HCT116 (cell line): ENCODE measurements at places on chromosomes 2 and 18.

DNA sequence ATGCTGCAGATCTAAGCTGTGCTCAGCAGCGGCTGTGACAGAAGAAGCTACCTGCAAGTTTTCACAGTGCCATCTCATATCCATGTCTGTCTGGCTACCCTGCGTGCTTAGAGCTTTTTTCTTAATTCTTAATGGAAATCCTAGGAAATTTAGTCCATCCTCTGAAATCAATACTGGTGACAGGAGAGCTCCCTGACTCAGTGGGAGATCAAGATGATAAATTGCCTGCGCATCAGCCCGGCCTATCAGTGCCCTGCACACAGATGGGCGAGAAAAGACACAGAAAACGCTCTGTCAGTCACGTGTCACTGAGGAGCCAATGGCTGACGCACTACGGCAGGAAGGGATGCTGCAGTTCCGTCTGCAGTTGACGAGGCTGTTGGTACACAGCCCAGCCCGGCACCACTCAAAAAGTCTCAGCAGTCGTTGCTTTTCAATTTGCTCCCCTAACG is 819.6 kb upstream of the FSHR start:
- no peaks in the 10 kb centered on the region for H3K4me1 ChIP-seq
- no peak overlapping the region for H3K4me3 ChIP-seq
- no peak for DNase-seq
- no peaks in the 10 kb centered on the region for H3K36me3 ChIP-seq

DNA sequence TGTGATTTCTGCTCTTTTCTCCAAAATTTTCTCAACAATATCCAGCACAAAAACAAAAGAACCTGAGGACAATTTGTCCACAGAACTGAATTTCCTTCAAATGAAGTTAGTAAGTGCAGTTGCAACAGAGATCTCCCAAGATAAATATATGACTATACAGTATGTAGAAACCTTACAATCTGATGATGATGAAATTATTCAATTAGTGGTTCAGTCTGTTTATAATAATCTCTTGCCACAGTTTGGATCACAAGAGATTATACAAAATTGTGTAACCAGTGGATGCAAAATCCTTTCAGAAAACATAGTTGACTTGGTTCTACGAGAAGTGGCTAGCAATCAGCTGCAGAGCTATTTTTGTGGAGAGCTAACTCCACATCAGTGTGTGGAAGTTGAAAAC is 68.7 kb downstream of the FSIP2 start:
- no peak overlapping the region for H3K4me3 ChIP-seq
- no peaks in the 10 kb centered on the region for H3K27me3 ChIP-seq
- no peak overlapping the region for H3K27ac ChIP-seq

DNA sequence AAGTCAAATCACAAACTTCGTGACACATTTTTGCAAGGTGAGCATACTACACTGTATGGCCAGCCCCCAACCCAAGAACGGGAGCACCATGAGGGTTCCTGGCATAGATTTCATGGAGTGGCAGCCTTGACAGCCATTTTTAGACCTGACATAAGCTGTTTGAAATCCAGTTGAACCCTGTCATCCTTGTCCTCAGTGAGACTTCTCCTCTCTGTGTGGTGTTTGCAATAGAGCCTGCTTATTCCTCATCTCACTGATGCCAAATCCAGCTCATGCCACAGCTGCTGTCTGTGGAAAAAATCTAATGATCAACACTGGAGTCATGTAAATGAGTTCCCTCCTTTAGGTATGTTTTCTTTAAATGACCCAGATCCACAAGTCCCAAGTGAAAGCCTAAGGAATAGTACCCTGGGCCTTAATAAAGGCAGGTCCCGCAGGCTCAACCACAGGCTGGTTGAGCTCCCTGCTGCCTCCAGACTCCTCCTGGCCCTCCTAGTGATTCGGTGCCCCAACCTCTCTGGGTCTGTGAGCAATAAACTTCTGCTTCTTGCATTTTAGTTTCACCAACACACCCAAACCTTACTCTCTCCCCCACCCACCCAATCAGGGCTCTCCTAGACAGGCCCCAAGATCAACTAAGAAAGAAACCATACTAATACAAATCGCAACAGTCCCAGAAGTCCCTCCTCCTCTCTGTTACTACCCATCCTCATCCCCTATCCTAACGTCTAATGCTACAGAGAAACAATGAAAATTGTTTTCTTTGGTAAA is 8.4 kb upstream of the CREG2 start:
- no peak for DNase-seq
- peaks cover 6% of the 10 kb centered on the region; the same call in 1 of the 2 replicates for H3K4me1 ChIP-seq
- H3K27ac ChIP-seq: no peak overlapping the region
- no peak overlapping the region for H3K4me3 ChIP-seq

- no peak overlapping the region for H3K27ac ChIP-seq
- no peaks in the 10 kb centered on the region for H3K27me3 ChIP-seq
- no peaks in the 10 kb centered on the region for H3K4me1 ChIP-seq
- no peak overlapping the region for H3K4me3 ChIP-seq
- no peak for DNase-seq
These were observed 59.3 kb upstream of the LRRTM1 start for GRCh38 chr2:80363791-80364349.

GRCh38 chr2:222355860-222356259 is 57.1 kb upstream of the PAX3 start:
- no peaks in the 10 kb centered on the region for H3K4me1 ChIP-seq
- no peak overlapping the region for H3K27ac ChIP-seq
- DNase-seq: no peak
- H3K36me3 ChIP-seq: no peaks in the 10 kb centered on the region
- no peaks in the 10 kb centered on the region for H3K27me3 ChIP-seq

DNA sequence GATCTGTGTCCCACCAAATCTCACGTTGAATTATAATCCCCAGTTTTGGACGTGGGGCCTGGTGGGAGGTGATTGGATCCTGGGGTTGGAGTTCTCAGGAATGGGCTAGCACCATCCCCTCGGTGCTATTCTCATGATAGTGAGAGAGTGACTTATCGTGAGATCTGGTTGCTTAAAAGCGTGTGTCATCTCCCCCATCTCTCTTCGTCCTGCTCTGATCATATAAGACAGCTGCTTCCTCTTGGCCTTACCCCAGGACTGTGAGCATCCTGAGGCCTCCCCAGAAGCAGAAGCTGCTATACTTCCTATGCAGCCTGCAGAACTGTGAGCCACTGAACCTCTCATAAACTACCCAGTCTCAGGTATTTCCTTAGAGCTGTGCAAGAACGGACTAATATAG is 163.7 kb upstream of the NDUFV2 start:
- no peaks in the 10 kb centered on the region for H3K27me3 ChIP-seq
- H3K4me1 ChIP-seq: peaks cover 6% of the 10 kb centered on the region; the same call in 1 of the 2 replicates
- H3K4me3 ChIP-seq: no peak overlapping the region

- no peaks in the 10 kb centered on the region for H3K4me1 ChIP-seq
- H3K4me3 ChIP-seq: no peak overlapping the region
- H3K36me3 ChIP-seq: no peaks in the 10 kb centered on the region
- no peak for DNase-seq
- no peaks in the 10 kb centered on the region for H3K27me3 ChIP-seq
- H3K27ac ChIP-seq: no peak overlapping the region
These were observed 27.3 kb downstream of the SULT1C2 start for GRCh38 chr2:108316033-108316432.

- H3K4me3 ChIP-seq: peak overlapping the region; percentile 82
- no peaks in the 10 kb centered on the region for H3K36me3 ChIP-seq
- peaks cover 36% of the 10 kb centered on the region for H3K4me1 ChIP-seq
- no peak for DNase-seq
- H3K27ac ChIP-seq: no peak overlapping the region
- no peaks in the 10 kb centered on the region for H3K27me3 ChIP-seq
These were observed 1.4 kb downstream of the SMC6 start for GRCh38 chr2:17752246-17752645.

- H3K4me3 ChIP-seq: no peak overlapping the region
- no peaks in the 10 kb centered on the region for H3K36me3 ChIP-seq
- peaks cover 6% of the 10 kb centered on the region for H3K27me3 ChIP-seq
These were observed 133.2 kb upstream of the EPHA4 start for GRCh38 chr2:221705185-221705877.

- no peaks in the 10 kb centered on the region; the same call in 1 of the 2 replicates for H3K27me3 ChIP-seq
- H3K4me1 ChIP-seq: no peaks in the 10 kb centered on the region
- no peak overlapping the region for H3K27ac ChIP-seq
- no peak for DNase-seq
- H3K36me3 ChIP-seq: no peaks in the 10 kb centered on the region
These were observed 141.1 kb upstream of the ETAA1 start for GRCh38 chr2:67255933-67256615.

GRCh38 chr2:58688813-58689212 is 447.7 kb upstream of the FANCL start:
- H3K27ac ChIP-seq: no peak overlapping the region
- no peak for DNase-seq
- H3K4me1 ChIP-seq: no peaks in the 10 kb centered on the region
- H3K27me3 ChIP-seq: no peaks in the 10 kb centered on the region
- H3K4me3 ChIP-seq: no peak overlapping the region

GRCh38 chr2:224190936-224191270 is 151.8 kb upstream of the SERPINE2 start:
- H3K4me3 ChIP-seq: no peak overlapping the region
- H3K36me3 ChIP-seq: no peaks in the 10 kb centered on the region
- DNase-seq: no peak
- no peaks in the 10 kb centered on the region for H3K4me1 ChIP-seq

GRCh38 chr2:238636269-238637073 is 209.7 kb downstream of the ASB1 start:
- H3K27me3 ChIP-seq: no peaks in the 10 kb centered on the region
- no peaks in the 10 kb centered on the region for H3K36me3 ChIP-seq
- no peaks in the 10 kb centered on the region for H3K4me1 ChIP-seq
- DNase-seq: no peak
- no peak overlapping the region for H3K4me3 ChIP-seq

GRCh38 chr2:1798115-1798784 is 53.9 kb upstream of the PXDN start:
- DNase-seq: no peak
- no peaks in the 10 kb centered on the region for H3K36me3 ChIP-seq
- no peak overlapping the region for H3K4me3 ChIP-seq
- no peaks in the 10 kb centered on the region for H3K27me3 ChIP-seq
- H3K4me1 ChIP-seq: no peaks in the 10 kb centered on the region

- no peaks in the 10 kb centered on the region for H3K27me3 ChIP-seq
- H3K4me3 ChIP-seq: no peak overlapping the region
- H3K27ac ChIP-seq: no peak overlapping the region
- DNase-seq: no peak
- no peaks in the 10 kb centered on the region for H3K4me1 ChIP-seq
- no peaks in the 10 kb centered on the region for H3K36me3 ChIP-seq
These were observed 79.7 kb upstream of the LRATD1 start for GRCh38 chr2:14552818-14553217.

- no peak overlapping the region for H3K4me3 ChIP-seq
- H3K4me1 ChIP-seq: no peaks in the 10 kb centered on the region
- H3K27me3 ChIP-seq: peaks cover 37% of the 10 kb centered on the region
- no peak overlapping the region for H3K27ac ChIP-seq
- DNase-seq: no peak
- no peaks in the 10 kb centered on the region for H3K36me3 ChIP-seq
These were observed 238.2 kb downstream of the TSN start for GRCh38 chr2:121993682-121994081.
